ENCODE measurements at places on chromosomes 6 and 20.

- DNase-seq: no peak
Measured at GRCh38 chr6:14520536-14520935, 403.0 kb downstream of the CD83 start.

DNA sequence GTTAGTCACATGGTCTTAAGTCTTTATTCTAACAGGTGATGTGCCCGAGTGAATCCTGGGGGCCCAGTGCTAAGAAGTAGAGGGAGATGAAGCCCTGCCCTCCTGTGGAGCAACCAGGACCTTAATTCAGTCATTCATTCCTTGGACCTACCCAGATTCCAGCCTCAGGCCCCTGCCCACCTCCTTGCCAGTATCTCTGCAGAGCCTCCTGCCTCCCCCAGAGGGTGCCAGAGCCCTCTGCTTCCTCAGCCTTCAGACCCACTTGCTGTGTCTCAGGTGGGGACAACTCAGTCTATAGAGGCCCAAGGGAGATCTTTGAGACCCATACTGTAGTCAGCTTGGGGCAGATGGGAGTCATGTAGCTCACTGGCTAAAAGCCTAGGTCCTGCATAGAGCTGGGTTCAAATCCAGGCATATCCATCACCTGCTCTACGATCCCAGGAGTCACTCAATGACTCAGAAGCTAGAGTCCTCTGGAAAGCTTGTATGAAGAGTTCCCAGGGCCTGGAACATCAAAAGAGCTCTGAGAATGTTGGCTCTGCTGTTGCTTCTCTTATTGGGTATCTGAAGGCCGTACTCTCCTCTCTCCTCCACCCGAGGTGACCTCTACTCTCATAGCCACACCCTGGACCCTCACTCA, 3.9 kb upstream of the SIGLEC1 start:
- peak; percentile 42 for DNase-seq

GRCh38 chr6:75449630-75450206, 43.9 kb downstream of the FILIP1 start:
- peak; percentile 47 for DNase-seq

DNA sequence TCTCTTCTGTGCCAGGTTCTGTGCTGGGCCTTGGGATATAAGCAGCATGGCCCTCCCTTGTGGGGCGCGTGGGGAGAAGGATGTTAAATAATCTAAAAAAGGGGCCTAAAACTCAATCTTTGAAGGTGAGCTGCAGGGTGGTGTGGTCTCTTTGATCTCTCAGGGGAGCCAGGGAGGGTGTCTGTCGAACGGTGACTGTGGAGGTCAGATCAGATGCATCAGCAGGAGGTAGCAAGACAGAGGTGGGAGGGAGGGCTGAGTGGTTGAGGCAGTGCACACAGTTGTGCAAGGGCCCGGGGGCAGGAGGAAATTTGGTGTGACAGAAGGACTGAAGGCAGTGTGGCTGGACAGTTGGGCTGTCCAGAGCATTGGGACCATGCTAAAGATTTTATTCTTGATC, 287.3 kb downstream of the BMP7 start:
- DNase-seq: no peak

DNA sequence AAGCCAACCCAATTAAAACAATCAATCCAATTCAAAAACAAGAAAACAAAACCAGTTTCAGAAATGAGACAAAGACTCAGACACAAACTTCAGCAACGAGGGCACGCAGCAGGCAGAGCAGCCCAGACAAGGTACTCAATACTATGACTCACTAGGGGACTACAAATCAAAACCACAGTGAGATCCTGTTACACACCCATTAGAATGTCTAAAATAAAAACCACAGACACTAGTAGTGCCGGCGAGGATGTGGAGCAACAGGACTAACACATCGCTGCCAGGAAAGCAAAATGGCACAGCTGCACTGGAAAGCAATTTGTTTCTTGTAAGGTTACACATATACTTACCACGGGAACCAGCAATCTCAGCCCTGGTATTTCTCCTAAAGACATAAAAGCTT, 28.4 kb upstream of the MAS1L start:
- DNase-seq: peak; percentile 96

DNA sequence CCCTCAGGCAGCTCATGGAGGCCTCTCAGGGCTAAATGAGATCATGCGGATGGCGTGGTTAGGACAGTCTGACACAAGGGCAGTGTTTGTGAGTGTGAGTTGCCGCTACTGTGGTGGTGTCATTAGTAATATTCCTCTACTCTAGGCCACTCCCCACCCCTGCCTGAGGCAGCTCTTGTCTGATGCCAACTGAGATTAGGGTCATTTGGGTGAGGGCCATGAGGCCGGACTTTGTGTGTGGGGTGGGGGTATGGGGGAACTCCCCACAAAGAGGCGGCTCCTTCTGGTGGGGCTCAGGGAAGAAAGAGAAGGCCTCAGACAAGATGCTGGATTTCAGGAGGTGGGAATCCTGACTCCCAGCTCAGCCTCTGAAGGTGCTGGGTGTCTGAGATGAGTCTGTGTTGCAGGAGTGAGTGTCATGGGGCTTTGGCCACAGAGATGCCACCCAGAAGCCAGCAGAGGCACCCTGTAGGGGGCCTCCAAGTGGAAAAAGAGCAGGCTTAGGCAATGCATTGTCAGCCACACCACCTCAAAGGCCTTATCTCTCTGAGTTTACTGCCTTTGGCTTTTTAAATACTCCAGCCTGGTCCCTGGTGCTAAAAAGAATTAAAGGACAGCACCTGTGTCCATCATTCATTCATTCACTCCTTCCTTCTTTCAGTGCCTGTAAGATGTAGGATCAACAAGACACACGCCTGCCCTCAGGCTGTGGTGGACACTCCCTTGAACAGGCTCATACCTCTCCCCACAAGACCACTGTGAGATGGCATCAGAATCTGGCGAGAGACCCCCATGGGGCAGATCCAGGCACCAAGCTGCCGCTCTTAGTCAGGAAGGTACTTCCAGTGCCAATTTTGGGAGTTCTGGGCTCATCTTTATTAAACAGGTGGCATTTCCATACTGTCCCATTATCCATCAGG, 175.2 kb downstream of the MRPL14 start:
- DNase-seq: peak; percentile 52

DNA sequence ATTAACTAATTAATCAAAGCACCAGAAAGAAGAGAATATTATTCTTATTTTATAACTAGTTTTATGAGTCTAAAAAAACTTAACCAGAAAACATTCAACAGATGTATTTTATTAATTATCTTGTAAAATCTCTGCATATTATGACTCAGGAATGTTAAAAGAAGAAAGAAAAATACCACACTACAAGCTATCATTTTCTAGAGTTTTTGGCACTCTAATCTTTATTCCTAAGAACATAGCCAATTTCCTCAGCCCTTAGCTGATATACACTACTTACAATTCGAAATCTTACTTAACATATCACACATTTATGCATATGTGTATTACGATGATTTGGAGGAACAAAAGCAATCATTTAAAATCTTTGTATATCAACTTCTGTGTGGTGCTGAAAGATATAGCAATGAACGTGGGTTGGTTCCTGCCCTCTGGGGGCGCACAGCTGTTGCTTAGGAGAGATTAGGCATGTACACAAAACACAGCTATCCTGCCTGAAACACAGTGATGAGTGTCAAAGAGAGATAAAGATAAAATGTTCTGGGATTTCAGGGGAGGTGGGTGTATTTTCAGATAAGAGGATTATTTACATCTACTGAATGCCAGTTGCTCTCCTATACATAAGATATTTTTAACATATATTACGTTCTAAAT, 404.5 kb downstream of the SYNE1 start:
- DNase-seq: no peak

All from H4 (cell line).